ENCODE measurements at places on chromosomes 16 and 17. TPM values are rescaled to one million over a fixed set of nuclear protein-coding genes. Genes with fewer than 3 reads are reported as not detected.

Gene SPOP
- total RNA-seq = 43.0 TPM

Gene BCKDK
- total RNA-seq = 52.3 TPM

Gene TERB1
- total RNA-seq = 0.07 TPM

Gene ASGR1
- total RNA-seq = 0.42 TPM

Gene TMEM238L
- not detected for total RNA-seq

Gene WFIKKN2
- not detected for total RNA-seq

Gene NOG
- 0.85 TPM for total RNA-seq

Gene KRT12
- total RNA-seq = not detected

Gene RIPOR1
- total RNA-seq = 42.3 TPM

Gene AMDHD2
- total RNA-seq = 14.7 TPM

Gene CD7
- total RNA-seq = 0.22 TPM

Gene PRAC1
- total RNA-seq = not detected

Gene LGALS3BP
- 82.0 TPM for total RNA-seq

Gene EEF2K
- total RNA-seq = 11.9 TPM

Gene FADS6
- 0.03 TPM for total RNA-seq

Gene SMTNL2
- total RNA-seq = 0.28 TPM

Gene CIITA
- total RNA-seq = 0.09 TPM

Gene IRX3
- total RNA-seq = 6.9 TPM

Gene AOC3
- total RNA-seq = 0.86 TPM

Gene ANKRD40
- 46.8 TPM for total RNA-seq

Gene TMEM100
- total RNA-seq = 0.07 TPM

Gene CLDN7
- total RNA-seq = 2.6 TPM

Gene GPR139
- total RNA-seq = not detected

Gene LRRC36
- not detected for total RNA-seq

Gene ALOXE3
- total RNA-seq = 10.3 TPM

All from A549 treated with dexamethasone at 1 μM for 4 hours (cell line).